ENCODE measurements at places on chromosomes 12 and 14.

- DNase-seq = peak; percentile 60
Measured at GRCh38 chr12:5003025-5003666, 40.5 kb upstream of the KCNA5 start.

- DNase-seq = peak; percentile 53
Measured at GRCh38 chr12:88367231-88367630, 213.0 kb downstream of the KITLG start.

DNA sequence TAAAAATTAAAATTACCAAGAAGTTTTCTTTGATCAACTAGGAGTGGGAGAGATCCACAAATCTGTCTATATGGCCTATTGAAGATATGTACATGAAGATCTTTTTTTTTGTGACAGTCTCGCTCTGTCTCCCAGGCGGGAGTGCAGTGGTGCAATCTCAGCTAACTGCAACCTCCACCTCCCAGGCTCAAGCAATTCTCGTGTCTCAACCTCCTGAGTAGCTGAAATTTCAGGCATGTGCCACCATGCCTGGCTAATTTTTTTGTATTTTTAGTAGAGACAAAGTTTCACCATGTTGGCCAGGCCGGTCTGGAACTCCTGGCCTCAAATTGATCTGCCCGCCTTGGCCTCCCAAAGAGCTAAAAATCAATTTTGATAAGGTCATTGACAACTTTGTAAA lies 4.6 kb upstream of the NFATC4 start:
- no peak for DNase-seq

DNA sequence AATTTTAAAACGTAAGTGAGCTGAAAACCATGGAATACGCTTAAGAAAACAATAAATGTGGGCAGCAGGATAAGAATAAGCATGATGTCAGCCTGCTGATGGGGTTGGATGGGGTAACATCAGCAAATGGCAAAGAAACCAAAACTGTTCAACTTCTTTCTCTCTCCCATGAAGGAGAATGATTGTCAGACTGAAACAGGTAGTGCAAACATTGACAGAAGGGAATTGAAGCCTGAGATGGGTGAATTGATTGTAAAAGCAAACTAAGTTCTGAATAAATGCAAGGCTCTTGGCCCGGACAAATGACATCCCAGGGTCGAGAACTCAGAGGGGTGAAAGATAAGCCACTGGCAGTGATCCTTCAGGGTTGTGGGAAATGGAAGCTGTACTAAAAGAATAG lies 182.6 kb downstream of the ETV6 start:
- DNase-seq = peak; percentile 69

DNA sequence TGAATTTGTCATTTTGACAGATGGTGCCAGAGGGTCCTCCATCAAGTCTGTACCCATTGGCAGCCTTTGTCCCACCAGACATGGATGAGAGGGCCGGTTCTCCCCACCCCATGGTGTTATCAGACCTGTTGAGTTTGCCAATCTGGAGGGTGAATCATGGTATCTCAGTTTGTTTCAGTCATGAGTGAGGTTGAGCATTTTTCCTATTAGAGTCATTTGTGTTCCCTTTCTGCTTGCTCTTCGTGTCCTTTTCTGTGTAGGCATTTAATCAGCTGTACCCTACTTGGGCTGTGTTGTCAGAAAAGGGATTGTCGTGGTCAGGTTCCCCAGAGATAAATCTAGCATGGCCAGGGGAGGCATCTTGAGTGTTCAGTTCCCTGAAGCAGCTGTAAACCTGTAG lies 30.5 kb downstream of the SLC24A4 start:
- DNase-seq = no peak

- DNase-seq = no peak
Measured at GRCh38 chr14:102925646-102926045, 3.2 kb downstream of the AMN start.

- no peak for DNase-seq
Measured at GRCh38 chr12:115801871-115802270, 475.6 kb downstream of the MED13L start.

GRCh38 chr14:27506272-27506671 lies 908.4 kb upstream of the NOVA1 start:
- DNase-seq = no peak

GRCh38 chr14:88535149-88535548 lies 19.7 kb downstream of the PTPN21 start:
- peak; percentile 76 for DNase-seq

- DNase-seq = no peak
Measured at GRCh38 chr12:39906237-39906636, 199.6 kb downstream of the SLC2A13 start.

DNA sequence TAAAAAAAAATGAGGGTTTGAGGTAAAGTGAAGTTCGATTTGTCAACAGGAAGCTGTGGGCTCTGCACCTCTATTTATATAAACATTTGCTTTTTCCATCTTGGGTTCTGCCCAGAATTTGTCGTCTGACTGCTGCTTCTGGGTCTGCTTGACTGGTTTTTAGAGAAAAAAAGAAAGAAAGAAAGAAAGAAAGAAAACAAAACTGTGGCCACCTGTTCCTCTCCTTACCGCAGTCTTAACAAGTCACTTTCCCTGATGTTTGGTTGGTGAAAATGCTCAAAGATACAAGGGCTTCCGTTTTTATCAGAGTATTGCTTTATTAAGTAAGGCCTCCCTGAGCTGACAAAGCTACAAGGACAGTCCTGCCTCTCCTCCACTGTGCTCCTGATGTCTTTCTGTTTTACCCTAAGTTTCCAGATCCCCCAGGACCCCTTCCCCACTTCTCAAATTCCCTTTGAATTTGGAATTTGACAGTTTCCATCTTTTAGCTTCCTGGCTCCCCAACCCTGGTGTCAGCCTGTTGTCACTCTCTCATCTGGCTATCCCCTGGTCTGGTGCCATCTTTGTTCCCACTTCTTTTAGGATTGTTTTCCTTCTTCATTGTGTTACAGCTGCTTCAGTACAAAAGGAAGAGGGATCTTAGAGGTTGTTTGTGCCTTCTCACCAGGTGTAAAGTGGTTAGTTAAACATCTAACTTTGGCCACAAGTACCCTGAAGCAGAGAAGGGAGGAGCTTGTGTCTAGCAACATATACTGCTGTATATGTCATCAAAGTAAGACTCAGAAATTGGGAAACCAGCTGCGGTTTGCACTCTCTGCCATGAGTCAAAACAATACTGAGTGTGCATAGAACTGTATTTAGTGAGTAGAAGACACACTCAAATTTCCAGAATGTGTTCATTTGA lies 18.0 kb downstream of the MFAP5 start:
- DNase-seq = peak; percentile 62

- DNase-seq = no peak
Measured at GRCh38 chr12:44362947-44363346, 513.2 kb downstream of the NELL2 start.

- DNase-seq = peak; percentile 81
Measured at GRCh38 chr12:47820631-47821345, 1.1 kb upstream of the HDAC7 start.

GRCh38 chr14:62369919-62370560 lies 607.8 kb downstream of the SNAPC1 start:
- DNase-seq = no peak

DNA sequence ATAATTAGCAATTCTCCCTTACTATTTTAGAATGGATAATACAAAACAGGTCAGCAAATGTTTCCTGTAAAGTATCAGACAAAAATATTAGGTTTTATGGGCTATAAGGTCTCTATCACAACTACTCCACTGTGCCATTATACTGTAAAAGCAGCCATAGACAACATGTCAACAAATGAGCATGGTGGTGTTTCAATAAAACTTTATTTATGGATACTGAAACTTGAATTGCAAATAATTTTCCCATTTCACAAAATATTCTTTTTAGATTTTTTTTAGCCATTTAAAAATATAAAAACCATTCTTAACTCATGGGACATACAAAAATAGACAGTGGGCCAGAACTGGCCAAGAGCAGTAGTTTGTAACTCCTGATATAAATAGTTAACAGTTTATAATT lies 15.4 kb downstream of the RECQL start:
- no peak for DNase-seq

DNA sequence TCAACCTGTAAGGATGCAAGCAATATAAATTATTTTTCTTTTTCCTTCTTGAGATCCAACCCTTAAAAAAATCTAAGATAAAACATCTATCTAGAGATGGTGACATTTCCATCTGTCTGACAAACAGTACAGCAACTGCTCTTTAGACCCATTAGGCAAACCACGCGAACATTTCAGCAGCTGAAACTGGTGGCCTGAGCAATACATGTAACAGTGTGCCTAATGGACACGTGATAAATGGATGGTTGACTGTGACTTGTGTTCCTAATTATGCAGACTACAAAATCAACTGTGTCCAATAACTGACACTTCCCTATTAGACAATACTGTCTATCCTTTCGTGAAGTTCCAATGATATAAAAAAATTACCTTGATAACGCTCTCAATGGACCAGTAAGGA lies 18.9 kb downstream of the E2F7 start:
- DNase-seq = no peak

GRCh38 chr12:69570000-69570516 lies 15.2 kb upstream of the CCT2 start:
- no peak for DNase-seq

DNA sequence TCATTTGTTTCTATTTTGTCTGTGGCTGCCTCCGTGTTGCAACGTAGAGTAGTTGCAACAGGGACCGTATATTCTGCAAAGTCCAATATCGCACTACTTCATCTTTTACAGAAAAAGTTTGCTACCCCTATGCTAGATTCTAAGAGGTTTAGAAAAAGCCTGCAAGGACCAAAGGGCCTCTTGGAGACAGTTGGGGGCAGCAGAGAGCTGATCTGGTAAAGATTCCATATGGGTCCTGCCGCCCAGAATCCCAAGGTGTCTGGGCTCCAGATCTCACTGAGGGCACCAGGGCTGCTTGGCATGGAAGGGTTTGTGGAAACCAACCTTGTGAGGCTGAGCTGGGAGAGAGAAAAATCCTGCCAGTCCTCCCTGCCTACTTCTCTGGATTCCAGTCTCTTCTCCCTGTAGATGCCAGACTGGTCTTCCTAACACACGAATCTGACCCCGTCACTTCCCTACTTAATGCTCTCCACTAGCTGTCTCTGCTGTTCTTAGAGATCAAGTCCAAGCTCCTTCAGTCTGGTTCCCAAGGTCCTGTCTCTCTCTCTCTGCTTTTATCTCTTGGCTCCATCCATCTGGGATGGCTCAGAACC lies 74.6 kb downstream of the GLRX5 start:
- peak; percentile 54 for DNase-seq

All from suppressor macrophage treated with lipopolysaccharide for 1 hour (primary cell).